ENCODE measurements at places on chromosomes 7 and 10.

GRCh38 chr7:27564881-27565482 is 97.7 kb downstream of the HIBADH start:
- DNase-seq: no peak

DNA sequence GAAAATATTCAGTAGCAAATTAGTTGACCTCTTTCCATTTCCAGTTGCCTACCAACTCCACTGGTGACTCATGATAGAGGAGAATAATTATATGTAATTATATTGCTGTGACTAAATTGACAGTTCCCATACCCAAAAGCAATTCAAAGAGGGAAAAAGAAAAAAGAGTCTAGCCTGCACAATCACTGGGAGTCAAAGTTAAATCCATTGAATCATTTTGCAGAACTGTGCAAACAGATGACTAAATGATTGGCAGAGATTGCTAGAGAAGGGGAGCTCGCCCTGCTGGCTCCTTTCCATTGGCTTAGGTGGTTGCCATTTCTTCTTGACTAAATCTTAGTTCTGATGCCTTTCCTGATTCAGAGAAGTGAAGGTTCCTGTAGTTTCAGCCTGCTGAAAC is 1228.6 kb upstream of the SORCS1 start:
- no peak for DNase-seq

GRCh38 chr10:101833466-101833865 is 10.1 kb downstream of the KCNIP2 start:
- DNase-seq: no peak

GRCh38 chr10:119216127-119216526 is 8.8 kb downstream of the GRK5 start:
- no peak for DNase-seq

DNA sequence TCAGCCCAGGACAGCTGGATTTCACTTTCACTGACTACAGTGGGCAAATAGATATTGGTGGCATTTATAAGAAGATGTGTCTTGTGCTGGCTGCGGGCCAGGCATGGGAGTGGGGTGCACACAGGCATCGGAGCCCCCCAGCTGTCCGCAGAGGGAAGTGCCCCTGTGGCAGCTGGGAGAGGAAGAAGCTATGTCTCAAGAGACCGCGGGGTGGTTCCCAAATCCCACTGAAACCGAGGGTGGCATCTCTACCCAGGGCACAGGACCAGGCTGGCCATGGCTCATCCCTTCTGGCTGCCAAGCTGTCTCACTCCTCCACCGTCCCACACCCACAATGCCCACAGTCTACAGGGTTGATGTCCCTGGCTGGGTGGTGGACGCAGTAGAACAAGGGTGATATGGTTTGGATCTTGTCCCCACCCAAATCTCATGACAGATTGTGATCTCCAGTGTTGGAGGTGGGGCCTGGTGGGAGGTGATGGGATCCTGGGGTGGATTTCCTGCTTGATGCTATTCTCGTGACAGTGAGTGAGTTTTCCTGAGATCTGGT is 94.8 kb downstream of the TCERG1L start:
- no peak for DNase-seq

GRCh38 chr10:131820626-131821025 is 80.2 kb upstream of the PPP2R2D start:
- no peak for DNase-seq

GRCh38 chr7:158140538-158141220 is 446.9 kb downstream of the PTPRN2 start:
- no peak for DNase-seq

DNA sequence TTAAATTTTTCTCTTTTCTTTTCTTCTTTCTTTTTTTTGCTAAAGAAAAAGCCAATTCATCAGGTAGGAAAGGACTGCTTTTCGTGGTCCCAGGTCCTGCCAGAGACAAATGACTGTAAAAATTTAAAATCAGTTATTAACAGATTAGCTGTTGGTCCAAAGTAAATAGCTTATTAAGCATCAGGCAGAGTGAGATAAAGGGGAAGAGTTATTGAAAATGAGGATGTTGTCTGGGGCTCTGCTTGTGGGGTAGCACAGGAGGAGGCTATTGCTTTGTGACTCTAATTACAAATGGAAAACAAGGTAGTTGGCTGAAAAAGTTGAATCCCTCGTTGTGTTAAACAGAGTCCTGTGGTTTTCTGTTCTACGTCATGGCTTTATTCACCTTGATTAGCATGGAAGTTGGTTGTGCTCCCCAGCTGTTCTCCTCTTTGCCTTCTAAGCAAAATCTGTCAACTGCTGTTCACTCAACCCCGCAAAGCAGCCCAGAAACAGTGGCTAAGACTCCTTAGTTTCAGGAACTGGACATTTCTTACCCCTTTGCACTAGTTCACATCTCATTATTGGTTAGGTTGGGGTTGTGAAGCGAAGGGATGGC is 128.9 kb downstream of the SNX10 start:
- no peak for DNase-seq

- DNase-seq: no peak
Observed at GRCh38 chr10:3948843-3949242, 163.8 kb upstream of the KLF6 start.

DNA sequence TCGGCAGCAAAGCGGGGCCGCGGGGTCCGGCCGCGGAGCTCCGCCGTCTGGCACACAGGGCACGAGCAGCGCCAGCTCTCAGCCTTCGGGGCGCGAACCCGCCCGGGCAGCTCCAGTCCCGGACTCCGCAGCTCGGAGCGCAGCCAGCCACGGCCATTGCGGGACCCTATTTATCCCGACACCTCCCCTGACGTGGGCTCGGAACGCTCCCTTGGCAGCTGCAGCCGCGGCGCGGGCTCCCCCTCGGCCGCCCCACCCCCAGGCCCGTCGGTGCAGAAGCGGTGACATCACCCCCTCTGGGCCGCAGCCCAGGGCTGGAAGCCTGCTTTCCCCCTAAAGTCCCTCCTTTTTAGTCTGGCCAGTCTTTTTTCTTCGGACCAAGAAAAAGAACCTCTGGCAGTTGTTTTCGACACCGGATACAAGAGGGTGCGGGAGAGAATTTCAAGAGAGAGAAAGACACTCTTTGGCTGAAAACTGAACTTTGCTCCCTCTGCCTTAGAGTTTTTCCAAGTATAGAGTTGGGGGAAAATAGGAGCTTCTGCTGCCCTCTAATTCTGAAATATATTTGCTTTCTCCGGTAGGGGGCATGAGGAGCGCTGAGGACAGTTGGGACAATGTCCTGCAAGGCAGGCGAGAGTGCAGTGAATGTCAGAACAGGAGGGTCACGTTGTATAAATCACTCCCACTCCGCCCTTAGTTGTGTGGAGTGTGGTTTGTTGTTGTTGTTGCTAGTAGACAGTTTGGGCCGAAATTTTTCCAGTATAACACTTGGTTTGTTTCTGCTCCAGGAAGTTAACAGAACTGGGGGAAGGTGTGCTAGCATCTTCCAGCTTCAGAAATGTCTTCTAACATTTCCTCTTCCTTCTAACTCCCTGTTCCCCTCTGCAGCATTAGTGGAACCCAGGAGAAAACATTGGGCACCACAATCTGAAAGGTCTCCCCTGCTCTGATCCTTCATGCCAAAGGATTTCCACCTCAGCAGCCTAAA is at the start of gene SFRP4:
Gene SFRP4, minus strand, starts transcription at position 145 of the 988 bp plus-strand sequence. CDS start 280 bp downstream, outside the sequence.
- peak; percentile 22 for DNase-seq

GRCh38 chr10:31274310-31274709 is 44.7 kb upstream of the ZEB1 start:
- no peak for DNase-seq

DNA sequence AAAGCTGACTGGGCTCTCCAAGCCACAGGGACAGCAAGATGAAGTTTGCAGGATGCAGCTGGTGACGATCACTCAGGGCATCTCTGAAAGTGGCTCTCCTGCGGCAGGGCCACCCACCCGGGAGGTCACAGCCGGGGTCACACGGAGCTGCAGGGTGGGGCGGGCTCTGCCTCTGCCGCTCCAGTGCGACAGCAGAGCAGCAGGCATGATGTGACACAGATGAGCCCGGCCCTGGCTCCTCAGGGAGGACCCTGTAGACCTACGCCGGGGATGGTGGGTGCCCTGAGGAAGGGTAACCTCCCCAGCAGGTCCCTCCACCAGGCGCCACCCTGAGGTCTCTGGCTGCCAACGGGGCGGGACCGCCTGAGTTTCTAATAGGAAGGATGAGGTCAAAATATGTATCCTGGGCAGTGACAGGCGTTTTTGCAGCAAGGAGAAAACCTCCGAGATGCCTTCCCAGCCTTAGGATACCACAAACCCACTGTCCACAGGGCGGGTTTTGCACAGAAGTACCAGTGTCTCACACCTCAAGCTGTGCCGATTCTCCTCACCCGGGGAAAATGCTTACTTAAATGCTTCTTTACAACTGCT is 114.8 kb upstream of the DIP2C start:
- DNase-seq: no peak

DNA sequence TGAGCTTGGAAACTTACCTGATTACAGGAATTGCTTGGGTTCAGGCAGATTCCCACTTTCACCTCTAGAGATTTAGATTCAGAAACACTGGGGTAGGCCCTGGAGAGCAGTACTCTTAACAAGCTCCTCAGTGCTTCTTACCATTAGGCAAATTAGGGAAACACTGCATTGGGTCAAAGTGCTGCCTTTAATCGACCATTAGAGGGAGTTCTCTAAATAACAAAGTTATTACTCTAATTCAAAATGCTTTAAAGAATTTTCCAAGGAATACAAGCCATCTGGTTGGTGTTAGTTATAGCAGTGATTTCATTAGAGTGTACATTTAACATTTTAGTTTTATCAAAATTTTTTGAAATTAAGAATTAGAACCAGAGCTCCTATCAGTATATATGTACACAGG is 324.5 kb downstream of the GFRA1 start:
- peak; percentile 7 for DNase-seq

- no peak for DNase-seq
Observed at GRCh38 chr10:75904499-75905283, 473.3 kb downstream of the LRMDA start.

- DNase-seq: no peak
Observed at GRCh38 chr7:136585954-136586670, 282.3 kb upstream of the CHRM2 start.

- DNase-seq: no peak
Observed at GRCh38 chr10:33234831-33235237, 99.6 kb downstream of the NRP1 start.

- DNase-seq: no peak
Observed at GRCh38 chr10:23293973-23294590, 50.5 kb downstream of the C10orf67 start.

DNA sequence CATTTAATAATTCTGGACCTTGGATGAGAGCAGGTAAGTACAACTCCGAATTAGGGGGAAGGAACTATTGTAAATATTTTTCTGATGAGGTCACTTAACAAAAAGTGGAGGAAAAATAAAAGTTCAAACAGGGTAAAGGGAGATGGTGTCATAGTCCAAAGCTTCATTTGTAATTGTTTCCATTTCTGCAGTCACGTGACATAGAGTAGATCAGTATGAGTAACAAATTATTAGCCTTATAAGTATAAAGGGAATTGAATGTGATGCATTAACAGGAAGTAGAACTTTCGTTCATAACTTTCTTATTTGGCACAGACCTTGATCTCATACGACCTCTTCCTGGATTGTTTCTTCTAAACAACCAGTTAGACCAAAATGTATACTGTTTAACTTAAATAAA is 347.2 kb upstream of the TPK1 start:
- no peak for DNase-seq
